ENCODE measurements at places on chromosomes 3 and 15.

GRCh38 chr3:154120961-154121700 lies at the start of gene ARHGEF26:
TSS of gene ARHGEF26 (plus strand) at chr3:154121390. CDS start at chr3:154121993, 603 bp downstream.
- DNase-seq: peak; percentile 77

DNA sequence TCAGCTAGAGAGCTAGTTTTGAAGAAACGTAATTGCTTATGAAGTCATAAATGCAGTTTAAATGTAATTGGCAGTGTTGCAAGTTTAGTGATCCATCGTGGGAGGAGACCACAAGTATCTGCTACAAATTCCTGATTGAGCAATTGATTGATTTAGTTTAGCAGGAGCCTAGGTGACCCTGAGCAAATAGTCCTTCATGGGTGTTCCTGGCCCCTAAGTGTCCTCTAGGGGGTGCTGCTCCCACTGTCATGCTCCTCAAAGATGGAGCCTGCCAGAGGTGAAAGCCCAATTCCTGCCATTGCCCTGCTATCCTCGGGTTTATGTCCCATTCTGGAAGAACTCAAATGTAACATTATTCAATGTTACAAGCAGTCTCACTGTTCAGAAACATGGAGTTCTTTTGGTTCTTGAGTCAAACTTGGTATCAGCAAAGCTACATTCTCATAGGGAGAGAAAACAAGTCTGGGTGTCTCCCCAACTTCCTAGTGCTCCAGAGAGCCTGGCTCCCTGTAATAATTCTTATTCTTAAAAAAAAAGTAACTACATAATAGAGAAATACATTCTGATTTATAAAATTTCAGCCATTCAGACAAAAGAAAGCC lies 29.8 kb upstream of the SENP5 start:
- DNase-seq: peak; percentile 38

- DNase-seq: no peak
These were observed 21.7 kb downstream of the LRRK1 start for GRCh38 chr15:100940767-100941379.

GRCh38 chr3:149288655-149289054 lies 44.8 kb downstream of the TM4SF18 start:
- no peak for DNase-seq

- DNase-seq: no peak
These were observed 779.5 kb downstream of the ROBO1 start for GRCh38 chr3:78988324-78988723.

- no peak for DNase-seq
These were observed 71.3 kb upstream of the SMAD3 start for GRCh38 chr15:66993874-66994696.

All from omental fat pad (tissue), 4 donors.